EH (cell line): ENCODE measurements at places on chromosomes 13 and 19.
A peak's percentile ranks its signal among the peaks of the same experiment; 100 is the strongest.

DNA sequence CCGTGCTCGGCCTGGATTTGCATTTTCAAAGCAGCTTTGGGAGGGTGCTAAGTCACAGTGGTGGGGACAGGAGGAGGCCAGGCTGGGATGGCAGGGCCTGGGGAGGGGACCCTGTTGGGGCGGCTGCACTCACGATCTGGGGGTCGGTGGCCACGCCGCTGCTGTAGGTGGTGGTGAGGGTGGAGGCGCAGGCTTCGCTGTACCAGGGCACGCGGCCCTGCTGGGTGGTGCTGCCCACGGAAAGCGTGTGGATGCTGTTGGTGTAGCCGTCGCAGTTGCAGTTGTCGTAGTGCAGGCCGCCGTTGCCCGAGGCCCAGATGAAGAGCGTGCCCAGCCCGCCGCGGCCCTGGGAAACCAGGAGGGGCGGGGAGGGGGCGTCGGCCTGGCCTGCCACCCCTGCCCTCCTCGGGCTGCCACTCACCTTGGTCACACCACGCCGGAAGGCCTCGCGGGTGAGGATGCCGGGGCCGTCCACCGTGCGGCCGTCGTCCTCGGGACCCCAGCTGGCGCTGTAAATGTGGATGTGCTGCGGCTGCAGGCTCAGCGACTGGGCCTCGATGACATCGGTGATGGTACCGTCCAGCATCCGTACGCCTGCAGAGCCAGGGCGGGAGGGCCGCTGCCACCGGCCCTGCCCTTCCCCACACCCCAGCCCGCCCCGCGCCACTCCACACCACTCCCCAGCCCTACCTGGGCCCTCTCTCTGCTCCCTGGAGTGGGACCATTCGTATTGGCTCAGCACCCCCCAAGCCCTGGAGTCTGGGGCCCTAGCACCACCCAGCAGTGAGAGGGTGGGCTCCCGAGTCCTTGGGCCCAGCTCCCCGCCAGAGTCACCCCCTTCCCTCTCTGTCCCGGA, 3.2 kb downstream of the PCSK4 start:
- DNase-seq, result no peak

GRCh38 chr19:44303976-44304568, 753 bp downstream of the ZNF235 start:
- DNase-seq, result peak; percentile 64

DNA sequence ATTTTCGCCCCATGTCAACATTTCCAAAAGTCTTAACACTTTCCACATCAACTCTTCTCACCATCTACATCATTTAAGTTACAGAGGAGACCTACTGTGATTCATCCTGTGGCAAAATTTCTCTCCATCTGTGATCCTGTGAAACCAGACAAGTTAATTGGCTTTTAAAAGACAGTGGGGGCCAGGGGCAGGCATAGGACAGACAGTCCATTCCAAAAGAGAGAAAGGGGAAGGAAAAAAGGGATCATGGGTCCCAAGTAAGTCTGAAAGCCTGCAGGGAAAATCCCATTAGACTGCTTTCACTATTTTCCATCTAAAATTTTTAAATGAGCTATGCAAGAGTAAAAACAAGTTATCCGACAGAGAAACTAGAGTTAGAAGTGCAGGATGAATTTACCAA, 121.0 kb downstream of the MRPL57 start:
- peak; percentile 40 for DNase-seq

- DNase-seq, result peak; percentile 92
Observed at GRCh38 chr19:16628183-16628983, at the start of gene MED26. TSS of gene MED26 (minus strand) at chr19:16628204. CDS start at chr19:16627943, 261 bp downstream.

DNA sequence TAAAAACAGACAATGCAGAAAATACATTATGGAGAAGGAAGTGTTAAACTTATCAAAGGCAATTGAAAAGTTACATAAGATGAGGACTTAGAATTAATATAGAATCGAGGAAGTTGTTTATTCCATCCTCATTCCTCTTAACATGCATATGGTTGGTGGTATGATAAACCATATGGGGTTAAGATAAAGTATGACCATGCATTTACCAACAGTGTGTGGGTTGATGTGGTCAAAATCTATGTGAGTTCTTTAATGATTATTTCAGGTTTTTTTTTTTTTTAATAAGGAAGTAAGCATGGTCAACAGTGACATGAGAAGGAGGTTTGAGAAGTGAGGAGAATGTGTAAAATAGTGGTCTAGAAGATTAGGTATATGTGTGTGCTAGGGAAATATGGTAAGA, 94.5 kb downstream of the TDRD3 start:
- DNase-seq, result no peak

DNA sequence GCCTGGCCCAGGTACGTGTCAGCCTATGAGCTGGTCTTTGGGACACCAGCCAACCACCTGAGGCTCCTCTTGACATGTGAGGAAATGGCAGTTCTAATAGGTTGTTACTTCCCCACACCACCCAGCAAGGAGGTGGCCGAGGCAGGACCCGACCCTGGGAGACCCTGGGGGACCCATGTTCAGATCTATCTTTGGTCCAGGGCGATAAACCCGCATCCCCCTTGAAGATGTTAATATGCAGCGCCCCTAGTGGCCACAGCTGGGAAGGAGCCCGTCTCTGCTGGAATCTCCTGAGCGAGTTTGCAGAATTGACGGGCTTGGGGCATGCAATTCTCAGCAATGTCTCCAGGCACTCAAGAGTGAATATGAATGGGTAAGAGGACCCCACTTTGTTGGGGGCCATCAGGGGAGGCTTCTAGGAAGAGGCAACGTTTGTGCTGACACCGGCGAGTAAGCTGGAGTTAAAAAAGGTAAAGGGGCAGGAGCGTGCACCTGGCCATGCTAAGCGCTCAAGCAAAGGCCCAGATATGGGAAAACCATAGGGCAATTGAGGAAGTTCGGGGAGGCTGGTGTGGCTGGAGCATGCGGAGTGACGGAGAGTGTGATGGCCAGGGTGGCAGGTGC, 1.5 kb upstream of the MYO1F start:
- DNase-seq, result peak; percentile 63

DNA sequence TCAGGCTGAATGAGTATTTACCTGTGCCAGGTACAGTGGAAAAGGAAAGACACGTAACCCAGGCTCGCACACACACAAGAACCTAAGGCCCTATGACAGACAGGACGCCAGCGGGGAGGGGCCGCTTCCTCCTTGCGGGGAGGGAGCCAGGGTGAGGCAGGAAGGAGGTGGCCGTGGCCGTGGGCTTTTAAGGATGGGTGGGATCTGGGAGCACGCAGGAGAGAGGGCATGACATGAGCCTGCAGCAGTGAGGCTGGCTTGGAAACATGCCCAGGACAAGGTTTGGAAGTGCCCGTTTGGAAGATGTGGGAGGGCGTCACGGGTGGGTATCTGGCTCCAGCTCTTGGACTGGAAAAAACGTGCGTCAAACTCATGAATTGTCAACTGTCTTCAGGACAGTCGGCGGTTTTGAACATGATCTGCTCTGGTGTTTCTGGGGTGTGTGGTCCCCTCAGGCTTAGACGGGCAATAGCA, 20.1 kb downstream of the SH3GL1 start:
- DNase-seq, result no peak

DNA sequence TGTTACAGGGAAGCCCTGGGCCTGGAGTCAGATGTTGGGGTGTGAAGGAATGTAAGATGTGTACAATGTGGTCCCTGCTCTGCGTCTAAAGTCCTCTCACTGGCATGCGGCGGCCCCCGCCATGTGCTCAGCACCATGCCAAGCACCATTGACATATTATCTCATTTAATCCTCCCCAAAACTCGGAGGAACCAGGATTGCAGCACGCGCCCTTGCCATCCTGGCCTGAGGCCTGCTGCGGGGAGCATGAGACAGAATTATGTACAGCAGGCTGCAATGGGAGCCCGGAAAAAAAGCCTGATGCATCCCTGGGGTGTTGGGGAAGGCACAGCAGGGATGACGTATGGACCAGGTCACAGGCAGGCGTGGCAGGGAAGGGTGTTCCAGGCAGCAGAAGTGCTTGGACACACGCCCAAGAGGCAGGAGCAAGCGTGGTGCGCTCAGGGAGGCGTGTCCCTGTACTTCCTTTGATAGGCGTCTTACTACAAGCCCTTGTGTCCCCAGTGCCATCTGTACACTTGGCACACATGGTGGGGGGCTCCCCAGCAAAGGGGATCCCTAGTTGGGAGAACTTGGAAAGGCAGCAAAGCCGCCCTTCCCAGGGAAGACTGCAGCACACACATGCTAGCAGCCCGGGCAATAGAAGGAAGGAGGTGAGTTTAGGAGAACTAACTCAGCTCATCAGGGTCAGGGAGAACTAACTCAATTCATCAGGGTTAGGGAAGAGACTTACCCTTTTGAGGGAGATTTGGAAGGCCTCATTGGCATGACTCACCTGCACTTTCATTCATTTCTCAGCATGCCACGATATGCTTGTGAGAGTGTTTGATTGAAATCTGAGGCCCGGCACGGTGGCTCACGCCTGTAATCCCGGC, 3.4 kb downstream of the EVI5L start:
- DNase-seq, result peak; percentile 16
